Activated CD4-positive, alpha-beta T cell treated with anti-CD3 and anti-CD28 coated beads for 1 hour (primary cell): ENCODE measurements at places on chromosomes 16 and 17.

- no peak for DNase-seq
These were observed 961 bp downstream of the AMFR start for GRCh38 chr16:56424404-56424764.

DNA sequence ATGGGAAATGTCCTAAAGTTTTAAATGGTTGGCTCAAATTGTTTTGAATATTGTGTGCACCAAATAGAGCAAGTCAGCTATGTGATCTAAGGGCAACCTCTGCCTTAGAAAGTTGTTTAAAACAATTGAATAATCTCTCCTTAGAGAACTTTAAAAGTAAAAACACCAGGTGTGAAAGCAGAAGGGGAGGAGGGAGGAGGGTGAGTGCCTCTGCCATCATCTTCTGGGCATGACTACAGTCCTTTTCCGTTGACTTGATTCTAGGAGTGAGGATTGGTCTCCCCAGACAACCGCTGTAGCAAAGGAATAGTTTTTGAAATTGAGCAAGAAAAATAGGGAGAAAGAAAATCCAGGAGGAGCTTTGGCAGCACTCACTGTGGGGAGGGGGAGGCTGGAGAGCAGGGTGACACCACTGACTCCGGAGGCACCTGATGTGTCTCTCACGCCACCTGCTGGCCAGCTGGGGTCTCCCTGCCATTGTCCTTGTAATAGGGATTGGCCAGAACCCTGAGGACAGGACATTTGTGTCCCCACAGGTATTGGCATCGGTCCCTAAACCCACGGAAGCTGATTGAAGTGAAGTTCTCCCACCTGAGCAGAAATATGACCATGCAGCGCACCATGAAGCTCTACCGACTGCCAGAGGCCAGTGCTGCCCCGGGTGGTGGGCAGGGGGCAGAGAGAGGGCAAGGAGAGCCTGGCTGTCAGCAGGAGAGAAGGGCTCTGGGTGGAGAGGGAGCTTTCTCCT is 33.3 kb downstream of the PLCD3 start:
- peak; percentile 64 for DNase-seq

DNA sequence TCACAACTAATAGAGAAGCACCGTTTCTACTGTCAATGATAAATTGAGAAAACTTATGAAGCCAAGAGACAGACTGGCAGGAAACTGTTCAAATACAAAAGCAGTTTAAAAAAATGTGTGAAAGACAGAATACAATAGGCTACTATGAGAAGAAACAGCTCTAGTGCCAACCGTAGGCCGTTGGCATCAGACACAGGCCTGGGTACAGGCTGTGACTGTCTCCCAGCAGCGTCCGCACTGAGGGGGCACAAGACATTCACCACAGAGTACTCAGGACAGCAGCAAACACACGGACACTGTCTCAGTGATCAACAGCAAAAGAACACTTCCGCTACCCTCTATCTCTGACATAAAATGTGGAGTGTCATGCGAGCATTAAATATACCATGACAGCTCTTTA is 7.8 kb upstream of the C1QBP start:
- no peak for DNase-seq

- DNase-seq, result no peak
These were observed 335.9 kb upstream of the TNRC6C start for GRCh38 chr17:77622647-77623046.

GRCh38 chr17:72822358-72823023 is 270.0 kb downstream of the SLC39A11 start:
- DNase-seq, result no peak

DNA sequence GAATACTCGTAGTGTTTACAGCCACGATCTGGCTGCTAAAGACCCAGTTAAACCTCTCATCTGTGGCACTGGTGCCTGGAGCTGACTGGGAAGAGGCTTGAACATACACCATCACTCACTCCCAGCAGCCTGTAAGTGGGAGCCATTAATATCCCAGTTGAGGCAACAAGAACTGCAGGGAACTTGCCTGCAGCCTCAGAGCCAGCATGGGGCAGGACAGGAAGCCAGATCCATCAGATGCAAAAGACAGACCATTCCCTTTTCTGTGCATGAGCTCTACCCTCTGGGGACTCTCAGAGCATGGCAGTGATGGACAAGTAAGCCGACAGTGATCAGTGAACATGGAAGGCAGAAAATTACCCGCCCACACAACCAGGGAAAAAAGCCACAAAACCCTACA is 91.8 kb downstream of the TMEM132E start:
- DNase-seq, result no peak

DNA sequence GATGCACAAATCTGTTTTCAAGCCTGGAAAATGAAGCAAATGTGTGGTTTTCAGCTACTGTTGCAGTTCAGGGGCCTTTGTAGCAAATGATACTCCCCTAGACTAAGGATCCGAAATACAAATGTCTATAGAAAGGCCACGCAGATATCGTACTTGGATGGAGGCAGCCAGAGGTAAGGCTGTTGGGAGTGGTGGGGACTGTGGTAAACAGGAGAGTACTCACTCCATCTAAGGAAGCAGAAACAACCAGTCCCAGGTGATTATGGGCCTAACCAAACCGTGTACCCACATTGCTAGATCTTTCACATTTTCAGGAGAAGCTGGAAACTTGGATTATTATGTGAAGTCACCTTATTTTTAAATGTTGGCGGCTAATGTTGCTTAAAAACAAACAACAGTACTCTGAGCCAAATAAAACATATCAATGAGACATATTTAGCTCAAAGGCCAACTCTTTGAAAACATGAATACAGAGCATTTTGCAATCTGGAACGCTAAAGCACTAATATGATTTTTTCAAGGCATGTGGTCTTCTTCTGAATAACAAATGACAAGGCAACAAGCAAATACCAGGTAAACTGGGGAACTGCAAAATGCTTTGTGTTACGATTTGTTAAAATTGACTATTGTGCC is 110.1 kb downstream of the YPEL2 start:
- no peak for DNase-seq

DNA sequence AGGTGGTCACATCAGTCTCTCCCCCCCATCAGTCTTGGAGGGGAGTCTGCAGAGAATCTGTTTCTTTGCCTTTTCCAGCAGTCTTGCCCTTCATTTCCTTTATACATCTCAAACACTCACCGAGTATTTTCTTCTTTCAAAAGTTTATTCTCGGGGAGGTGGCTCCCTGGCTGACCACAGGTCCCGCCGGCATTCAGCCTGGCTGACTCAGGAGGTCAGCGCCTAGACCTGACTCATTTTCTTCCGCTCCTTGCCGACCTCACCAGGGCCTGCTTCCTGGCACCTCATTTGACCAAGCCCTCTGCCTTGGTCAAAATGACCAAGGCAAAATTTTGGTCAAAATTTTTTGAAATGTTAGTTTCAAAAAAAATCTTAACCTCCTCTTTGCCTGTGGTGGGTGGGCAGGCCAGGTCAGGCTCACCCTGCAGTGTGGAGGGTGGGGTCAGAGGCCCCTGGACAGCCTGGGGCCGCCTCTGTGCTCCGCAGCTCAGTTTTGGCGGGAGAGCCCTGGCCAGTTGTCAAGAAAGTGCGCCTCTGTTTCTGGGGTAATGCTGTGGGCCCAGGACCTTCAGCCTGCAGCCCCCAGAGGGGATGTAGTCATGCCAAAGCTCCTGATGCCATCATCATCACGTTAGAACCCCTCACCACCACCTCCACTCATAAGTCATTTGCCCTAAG is 165.6 kb downstream of the SPECC1 start:
- DNase-seq, result no peak

DNA sequence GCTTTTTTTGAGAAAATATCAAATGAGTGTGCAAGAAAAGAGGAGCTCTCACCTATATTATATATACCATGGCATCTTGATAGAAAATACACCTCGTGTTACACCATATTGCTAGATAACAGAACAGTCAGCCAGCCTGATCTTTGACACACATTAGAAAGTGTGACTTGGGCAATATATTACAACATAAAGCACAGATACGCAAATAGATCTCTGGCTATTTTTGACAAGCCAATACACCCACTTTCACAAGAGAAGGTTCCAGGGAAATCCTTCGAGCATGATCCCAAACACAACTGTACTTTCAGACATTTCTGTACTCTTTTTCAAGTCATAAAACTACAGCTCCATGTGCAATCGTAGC is 9.4 kb downstream of the GGA2 start:
- DNase-seq, result no peak

GRCh38 chr17:80025796-80026195 is 9.9 kb downstream of the TBC1D16 start:
- no peak for DNase-seq

DNA sequence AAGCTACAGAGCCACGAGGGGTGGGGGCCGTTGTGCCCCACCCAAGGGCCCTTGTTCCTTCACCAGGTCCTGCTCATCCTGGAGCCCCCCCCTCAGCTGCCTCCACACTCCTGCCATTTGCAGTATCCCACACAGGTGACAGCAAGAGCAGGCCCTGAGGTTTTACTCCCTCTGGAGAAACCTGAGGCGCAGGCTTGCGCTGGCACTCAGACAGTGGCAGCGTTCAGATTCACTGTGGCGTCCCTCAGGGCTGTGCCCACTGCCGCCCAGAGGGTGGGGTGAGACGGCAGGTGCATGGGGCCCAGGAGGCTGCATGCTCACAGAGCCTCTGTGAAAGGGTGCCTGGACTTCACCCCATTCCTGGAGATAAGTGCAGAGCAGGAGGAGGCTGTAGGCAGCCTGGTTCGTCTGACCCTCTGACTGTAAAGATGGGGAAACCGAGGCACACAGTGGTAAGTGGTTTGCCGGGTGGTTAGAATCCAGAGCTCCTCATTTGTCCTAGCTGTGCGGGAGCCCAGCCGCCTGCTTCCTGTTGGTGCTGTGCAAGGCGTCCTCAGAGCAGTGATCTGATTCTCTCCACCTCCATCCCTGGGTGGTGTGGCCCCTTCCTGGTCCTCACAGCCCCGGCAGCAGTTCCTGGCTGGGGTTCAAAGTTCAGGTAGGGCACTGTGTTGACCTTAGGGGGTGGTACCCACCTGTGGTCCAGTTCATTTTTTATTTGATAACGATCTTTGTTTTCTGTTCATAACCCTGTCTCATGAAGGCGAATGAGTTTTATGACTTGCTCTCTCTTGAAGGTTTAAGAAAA is 1.6 kb downstream of the SPIRE2 start:
- no peak for DNase-seq

DNA sequence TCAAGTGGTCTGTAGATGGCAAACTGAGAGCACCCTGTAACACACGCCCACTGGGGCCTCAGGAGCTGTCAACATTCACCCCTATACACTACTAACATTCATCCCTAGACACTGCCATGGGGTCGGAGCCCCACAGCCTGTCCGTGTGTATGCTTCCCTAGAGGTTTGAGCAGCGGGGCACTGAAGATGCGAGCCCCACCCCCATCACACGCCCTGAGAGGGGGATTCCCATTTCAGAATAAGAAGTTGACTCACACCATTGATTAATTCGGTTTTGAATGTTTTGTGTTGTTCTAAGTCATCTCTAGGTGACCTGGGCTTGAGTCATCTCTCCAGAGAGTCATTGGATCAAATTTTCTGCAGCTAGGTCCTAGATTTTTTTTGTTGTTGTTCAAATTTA is 37.3 kb upstream of the MMD start:
- DNase-seq, result no peak

- no peak for DNase-seq
These were observed 8.4 kb upstream of the SHCBP1 start for GRCh38 chr16:46629331-46630219.

DNA sequence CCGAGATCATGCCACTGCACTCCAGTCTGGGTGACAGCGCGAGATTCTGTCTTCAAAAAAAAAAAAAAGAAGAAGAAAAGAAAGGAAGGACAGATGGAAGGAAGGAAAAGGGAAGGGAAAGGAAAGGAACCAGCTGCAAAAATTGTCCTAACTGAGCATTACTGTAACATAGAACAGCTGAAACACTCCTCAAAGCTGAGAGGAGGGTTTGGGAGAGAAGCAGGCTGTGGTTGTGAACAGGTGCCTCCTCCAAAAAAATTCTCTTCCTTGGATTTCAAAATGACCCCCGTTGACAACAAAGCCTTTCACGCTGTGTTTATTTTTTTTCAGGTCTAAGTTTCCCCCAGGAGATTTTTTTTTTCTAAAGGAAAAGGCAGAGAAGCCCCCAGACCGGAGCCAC is 541.4 kb downstream of the WWOX start:
- DNase-seq, result no peak

DNA sequence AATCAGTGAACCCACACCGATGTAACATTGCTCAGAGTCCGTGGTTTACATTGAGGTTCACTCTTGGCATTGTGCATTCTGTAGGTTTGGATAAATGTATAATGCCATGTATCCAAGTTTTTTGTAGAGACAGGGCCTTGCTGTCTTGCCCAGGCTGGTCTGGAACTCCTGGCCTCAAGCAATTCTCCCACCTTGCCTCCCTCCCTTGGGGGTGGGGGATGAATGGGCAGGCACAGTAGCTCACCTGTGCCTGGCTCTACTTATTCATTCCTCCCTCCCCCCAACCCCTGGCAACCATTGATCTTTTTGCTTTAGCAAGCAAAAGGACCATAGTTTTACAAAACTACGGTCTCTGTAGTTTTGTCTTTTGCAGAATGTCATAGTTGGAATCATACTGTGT is 181.4 kb downstream of the SPECC1 start:
- no peak for DNase-seq

GRCh38 chr16:64240586-64240985 is 881.3 kb downstream of the CDH11 start:
- DNase-seq, result no peak

GRCh38 chr17:77377710-77378235 is 237.0 kb downstream of the SEC14L1 start:
- DNase-seq, result no peak

- no peak for DNase-seq
These were observed 157.2 kb upstream of the FOXF1 start for GRCh38 chr16:86353148-86353547.

DNA sequence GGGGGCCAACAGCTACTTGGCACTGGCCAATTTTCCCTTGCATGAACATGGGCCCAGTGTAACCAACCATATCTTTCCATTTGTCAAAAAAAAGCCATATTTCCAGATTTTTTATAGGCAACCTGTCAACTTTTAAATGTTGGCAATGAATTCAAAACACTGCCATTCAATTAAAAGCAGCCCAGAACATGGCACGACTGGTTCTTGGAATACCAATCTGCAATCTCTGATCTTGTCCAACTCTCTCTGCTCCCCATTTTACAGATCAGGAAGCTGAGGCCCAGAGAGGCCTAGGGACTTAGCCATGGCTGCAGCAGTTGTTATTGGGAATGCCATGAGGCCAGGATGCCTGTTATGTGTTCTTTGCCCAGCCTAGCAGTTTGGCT is 8.9 kb upstream of the MEOX1 start:
- no peak for DNase-seq

DNA sequence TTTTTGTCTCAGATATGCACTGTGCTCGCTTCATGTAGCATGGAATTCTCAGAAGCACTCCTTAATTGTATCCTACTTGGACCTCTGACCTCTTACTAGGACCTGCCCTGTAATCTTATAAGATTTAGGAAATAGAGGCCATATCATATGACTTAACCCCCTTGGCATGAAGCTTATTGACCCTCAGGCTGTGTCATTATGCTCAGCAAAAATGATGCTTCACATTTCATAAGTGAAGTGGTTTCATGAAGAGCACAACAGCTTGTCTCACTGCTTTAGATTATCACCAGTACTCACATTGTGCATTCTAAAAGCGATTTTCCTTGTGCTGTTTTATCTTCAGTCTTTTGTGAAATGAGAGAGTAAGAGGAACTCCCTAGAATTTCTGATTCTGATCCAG is 6.4 kb downstream of the PHKB start:
- no peak for DNase-seq

- DNase-seq, result no peak
These were observed 50.0 kb downstream of the TENT4B start for GRCh38 chr16:50202926-50203624.
